ENCODE measurements at places on chromosomes 6 and 20. TPM values are rescaled to one million over a fixed set of nuclear protein-coding genes. Genes with fewer than 3 reads are reported as not detected.
A peak's percentile ranks its signal among the peaks of the same experiment; 100 is the strongest.

DNA sequence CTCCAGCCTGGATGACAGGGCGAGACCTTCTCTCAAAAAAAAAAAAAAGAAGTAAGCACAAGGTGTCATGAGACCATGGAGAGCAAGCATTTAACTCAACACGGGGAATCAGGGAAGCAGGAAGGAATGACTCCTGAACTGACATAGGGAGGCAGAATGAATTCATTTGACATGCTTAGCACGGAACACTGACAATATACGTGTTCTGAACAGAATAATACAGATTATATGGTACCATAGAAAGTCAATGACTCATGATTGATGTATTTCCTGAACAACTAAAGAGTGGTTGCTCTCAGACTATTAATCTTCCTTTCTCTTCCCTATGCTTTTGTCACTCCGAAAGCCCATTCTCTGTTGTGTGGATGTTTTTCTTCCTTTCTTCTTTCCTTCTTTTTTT, 20.7 kb upstream of the ASIP start:
- DNase-seq: peak; percentile 41

CHMP4B gene
- total RNA-seq: 24.2 TPM

DNA sequence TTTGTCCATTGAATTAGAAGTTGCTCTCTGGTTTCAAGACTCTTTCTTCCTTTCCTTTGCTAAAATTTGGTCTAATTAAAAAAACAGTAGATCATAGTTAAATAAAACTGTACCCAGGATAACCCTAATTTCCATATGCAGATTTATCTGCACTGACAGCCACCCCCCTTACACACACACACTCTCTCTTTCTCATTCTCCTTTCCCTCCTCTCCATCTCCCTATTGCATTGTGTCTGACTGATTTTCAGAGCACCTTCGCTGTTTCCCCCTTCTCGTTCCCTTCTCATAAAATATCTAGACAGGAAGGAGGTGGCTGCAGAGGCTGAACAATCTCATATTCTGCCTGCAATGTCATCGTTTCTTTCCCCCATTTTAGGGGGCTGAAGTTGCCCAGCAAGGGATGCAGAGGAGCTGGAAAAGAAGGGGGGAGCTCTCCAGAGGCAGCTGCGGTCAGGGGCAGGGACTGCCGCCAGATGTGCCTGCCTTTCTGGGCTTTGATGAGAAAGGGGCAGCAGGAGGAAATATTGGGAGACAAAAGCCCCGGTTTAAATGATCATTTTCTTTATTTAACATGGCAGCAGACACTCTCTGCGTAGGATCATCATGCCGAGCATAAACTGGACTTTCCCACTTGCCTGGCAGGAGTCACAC, 22.5 kb upstream of the MMS22L start:
- no peak for DNase-seq

GRIK2 gene
- 1.4 TPM for total RNA-seq

LGSN gene
- total RNA-seq: not detected

GRCh38 chr20:8787090-8787489, 281.8 kb upstream of the PLCB4 start:
- DNase-seq: no peak

GRCh38 chr6:157998707-157999167, 17.1 kb downstream of the SYNJ2 start:
- no peak for DNase-seq

GRCh38 chr6:6005051-6006005, 1.4 kb downstream of the NRN1 start:
- DNase-seq: no peak

L3MBTL3 gene
- total RNA-seq: 5.0 TPM

GRCh38 chr6:21265730-21266044, 327.9 kb upstream of the SOX4 start:
- DNase-seq: peak; percentile 94

GPX5 gene
- not detected for total RNA-seq

GRCh38 chr6:34475767-34476328, 10.0 kb downstream of the PACSIN1 start:
- DNase-seq: no peak

DNA sequence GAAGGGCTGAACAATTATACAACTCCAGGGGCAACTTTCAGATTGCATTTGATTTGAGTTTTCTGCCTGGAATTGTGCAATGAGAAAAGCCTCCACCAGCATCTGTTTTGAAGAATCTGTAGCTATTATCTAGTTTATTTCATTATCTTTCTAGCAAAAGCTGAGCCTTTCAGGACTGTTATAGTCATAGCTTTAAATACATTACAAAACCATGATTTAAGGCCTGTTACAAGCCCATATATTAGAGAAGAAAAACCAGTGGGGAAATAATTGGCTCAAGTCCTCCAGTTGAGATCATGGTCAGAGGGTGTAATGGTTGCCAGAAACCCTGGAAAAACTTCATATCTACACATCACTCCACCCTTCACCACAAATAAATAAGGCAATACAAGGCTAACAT, 676.2 kb downstream of the HDGFL1 start:
- DNase-seq: no peak

TP53TG5 gene
- total RNA-seq: not detected

Data from mammary epithelial cell (primary cell).